Epithelial cell of proximal tubule (primary cell): ENCODE measurements at places on chromosomes 2 and 18.

DNA sequence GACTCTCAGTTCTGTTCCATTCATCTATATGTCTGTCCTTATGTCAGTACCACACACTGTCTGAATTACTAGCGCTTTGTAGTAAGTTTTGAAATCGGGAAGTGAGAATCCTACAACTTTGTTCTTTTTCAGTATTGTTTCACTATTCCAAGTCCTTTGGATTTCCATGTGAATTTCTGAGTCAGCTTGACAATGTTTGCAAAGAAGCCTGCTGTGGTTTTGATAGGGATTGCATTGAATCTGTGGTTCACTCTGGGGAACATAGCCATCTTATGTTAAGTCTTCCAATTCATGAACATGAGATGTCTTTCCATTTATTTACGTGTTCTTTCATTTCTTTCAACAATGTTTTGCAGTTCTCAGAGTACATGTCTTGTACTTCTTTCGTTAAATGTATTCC lies 15.0 kb downstream of the SLC3A1 start:
- peak; percentile 63 for DNase-seq

GRCh38 chr2:236523249-236523648 lies 46.4 kb upstream of the ACKR3 start:
- no peak for DNase-seq

DNA sequence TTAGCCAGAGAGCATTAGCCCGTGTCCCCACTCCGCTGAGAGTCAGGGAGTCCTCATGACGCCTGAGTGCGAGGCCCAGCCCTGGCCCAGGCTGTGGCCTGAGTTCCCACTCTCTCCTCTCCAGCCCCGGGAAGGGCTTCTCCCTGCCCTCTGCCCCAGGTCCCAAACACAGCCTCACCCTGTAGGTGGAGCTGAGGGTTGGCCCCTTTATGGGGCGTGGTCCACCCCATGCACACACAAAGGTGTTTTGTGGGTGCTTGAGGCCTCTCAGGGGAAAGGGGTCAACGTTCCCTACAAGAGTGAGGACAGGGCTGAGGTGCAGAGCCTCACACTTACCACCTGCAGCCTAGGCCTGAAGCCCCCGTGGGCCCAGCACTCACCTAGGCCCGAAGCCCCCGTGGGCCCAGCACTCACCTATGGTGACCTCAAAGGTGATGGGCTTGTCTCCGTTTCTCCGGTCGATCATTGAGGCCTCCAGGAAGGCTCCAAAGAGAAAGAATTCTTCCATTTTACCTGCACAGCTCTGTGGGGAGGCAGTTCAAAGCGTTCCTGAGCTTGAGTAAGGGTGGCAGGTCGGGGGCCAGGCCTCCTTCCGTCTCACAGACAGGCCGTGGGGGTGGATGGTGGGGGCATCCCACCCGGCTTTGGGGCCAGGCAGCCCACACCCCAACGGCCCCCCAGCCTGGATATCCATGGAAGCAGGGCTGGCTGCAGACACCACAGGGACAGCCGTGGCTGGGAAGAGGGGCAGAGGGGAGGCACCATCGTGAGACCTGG lies 2.1 kb upstream of the OTOF start:
- DNase-seq = no peak

DNA sequence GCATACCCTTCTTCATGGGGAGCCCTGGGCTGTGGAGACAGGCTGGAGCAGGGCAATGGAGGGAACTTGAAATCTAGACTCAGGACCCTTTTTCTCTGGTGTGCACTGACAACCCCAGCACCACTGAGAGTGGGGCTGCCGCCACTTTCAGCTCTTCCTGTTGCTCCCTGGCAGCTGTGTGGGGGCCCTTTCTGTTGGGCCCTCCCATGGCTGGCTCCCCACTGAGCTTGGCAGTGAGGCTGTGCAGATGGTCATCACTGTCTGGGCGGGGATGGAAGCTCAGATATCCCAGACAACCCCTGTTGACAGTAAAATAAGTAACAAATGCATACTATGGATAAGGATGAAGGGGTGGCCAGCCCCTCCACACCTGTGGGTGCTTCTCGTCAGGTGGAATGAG lies 6.7 kb downstream of the MYO7B start:
- DNase-seq = no peak

GRCh38 chr2:180419212-180419611 lies 412.1 kb upstream of the CWC22 start:
- no peak for DNase-seq

DNA sequence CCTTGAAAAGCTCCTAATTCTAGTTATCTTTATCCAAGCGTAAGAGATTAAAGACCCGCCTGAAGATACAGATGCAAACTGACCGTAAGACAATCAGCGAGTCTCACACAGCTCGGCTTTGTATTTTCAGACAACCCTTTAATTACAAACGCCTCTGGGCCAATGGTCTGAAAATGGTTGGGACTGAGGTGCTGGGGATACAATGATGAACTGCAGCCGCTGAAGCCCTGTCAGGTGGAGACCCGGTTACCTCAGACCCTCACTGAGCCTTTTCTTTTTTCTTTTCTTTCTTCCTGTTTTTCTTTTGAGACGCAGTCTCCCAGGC lies 715 bp upstream of the CFAP36 start:
- no peak for DNase-seq

GRCh38 chr18:21191596-21192307 lies 50.3 kb upstream of the GREB1L start:
- DNase-seq = no peak

GRCh38 chr18:3209859-3210569 lies 9.8 kb downstream of the MYOM1 start:
- DNase-seq = no peak

GRCh38 chr18:53531896-53532295 lies 692.6 kb downstream of the MBD2 start:
- no peak for DNase-seq

- no peak for DNase-seq
These were observed 1.4 kb downstream of the GFPT1 start for GRCh38 chr2:69385443-69386151.

DNA sequence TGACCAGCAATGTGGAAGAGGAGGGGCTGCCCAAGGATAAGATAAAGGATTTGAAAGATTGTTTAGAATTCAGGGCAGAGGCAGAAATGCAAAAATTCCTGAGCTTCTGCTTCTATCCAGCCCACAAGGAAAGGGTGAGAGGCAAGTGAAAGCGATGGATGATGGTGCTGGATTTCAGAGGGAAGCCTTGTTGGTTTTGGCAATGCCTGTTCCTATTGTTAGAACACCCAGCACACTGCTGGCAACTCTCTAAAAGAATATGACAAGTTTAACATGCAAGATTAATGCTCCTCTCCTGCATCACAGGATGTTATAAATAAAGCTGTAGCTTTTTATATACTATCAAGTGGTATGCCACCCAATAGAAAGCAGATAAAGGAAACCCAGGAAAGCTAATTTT lies 92.6 kb downstream of the ZNF385B start:
- DNase-seq = no peak

DNA sequence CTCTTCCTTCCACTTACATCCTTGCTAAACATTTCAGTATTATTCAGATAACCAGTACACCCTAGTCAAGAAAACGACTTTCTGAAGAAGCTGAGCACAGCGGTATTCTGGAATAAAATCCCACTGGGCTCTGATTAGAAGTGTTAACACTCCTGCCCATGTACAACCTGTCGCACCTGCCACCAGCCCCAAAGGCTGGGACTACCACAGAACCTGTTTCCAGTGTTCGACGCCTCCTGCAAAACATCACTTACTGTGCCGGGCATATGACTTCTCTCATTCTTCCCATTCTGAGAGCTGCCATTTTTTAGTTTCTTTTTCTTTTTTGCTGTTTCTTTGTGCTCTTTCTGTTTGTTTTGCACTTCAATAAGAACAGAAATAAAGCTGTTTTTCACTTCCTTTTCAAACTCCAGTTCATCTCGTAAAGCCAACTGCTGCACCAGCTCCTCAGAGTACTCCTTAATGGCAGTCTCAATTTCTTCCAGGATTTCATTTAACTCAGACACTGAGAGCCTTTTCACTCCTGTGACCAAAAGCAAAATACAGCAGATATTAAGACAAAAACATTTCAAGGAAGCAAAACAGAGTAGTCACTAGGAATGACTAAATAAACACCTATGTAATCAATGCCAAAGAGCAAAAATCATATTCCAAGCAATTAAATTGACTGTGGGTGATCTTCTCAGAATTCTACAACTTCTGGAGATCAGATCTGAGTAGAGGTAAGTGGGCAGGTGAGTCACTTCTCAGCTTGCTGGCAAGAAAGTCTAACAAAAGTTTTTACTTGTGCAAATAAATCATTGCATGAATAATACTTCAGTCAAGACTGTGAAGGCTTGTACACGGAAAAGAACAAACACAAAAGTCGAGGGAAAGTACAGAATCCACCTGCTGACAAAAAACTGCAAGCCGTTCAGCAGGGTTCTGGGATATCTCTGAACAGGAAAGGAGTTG lies 19.3 kb downstream of the FEZ2 start:
- no peak for DNase-seq

- no peak for DNase-seq
These were observed 24.4 kb downstream of the MPHOSPH10 start for GRCh38 chr2:71154798-71155197.

DNA sequence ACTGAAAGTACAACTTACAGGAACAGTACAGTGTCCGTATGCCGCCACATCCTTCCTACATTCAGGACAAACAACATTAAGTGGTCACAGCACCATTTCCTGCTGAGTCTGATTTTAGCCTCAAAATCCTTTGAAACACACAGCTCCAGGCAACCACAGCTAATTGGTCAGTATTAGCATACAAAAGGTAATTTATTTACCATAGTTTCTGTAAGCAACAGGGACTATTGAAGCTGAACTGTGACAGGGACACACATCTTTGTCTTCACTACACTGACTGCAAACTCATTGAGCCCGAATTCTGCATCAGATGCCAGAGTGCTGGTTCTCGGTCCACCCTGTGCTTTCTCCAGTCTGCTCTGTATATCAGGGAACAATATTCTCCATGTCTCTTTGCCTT lies 151.8 kb downstream of the ST6GAL2 start:
- no peak for DNase-seq

GRCh38 chr2:212330263-212330662 lies 208.3 kb downstream of the ERBB4 start:
- DNase-seq = no peak

GRCh38 chr2:187749804-187750431 lies 195.7 kb upstream of the TFPI start:
- DNase-seq = no peak

GRCh38 chr18:51107598-51108305 lies 77.7 kb downstream of the SMAD4 start:
- no peak for DNase-seq

GRCh38 chr2:188909036-188909435 lies 65.1 kb upstream of the COL3A1 start:
- no peak for DNase-seq

- no peak for DNase-seq
These were observed 1038.1 kb downstream of the SUCLG1 start for GRCh38 chr2:83420993-83421392.

GRCh38 chr18:23953984-23954383 lies 60.6 kb upstream of the TTC39C start:
- no peak for DNase-seq

GRCh38 chr18:78242254-78242643 lies 737.4 kb upstream of the SALL3 start:
- DNase-seq = no peak

- DNase-seq = no peak
These were observed 21.9 kb downstream of the PELI1 start for GRCh38 chr2:64122358-64122757.

DNA sequence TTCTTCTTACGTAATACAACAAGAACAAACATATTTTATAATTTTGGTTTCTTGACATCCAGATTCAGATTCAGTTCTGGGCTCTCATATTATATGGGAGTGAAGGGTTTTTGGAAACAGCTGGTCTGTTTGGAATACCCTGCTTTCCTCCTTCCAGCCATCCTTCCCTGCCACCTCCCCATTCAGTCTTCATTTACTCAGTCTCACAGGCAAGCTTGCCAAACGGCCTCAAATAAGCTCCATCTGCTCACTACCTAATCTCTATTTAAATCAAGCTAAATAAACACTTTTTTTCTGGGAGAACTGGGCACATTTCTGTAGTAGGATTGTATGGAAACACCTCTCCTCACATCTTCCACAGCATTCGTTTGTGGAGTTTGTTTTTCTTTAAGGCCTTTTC lies 147.5 kb downstream of the RND3 start:
- DNase-seq = no peak

GRCh38 chr2:105139556-105140239 lies 101.8 kb downstream of the MRPS9 start:
- no peak for DNase-seq
